ENCODE measurements at places on chromosomes 6 and 20. TPM values are rescaled to one million over a fixed set of nuclear protein-coding genes. Genes with fewer than 3 reads are reported as not detected.

The GID8 gene
- polyA plus RNA-seq = 31.0 TPM

- H3K4me1 ChIP-seq = no peaks in the 10 kb centered on the region
- no peak for DNase-seq
- no peaks in the 10 kb centered on the region for H3K36me3 ChIP-seq
Measured at GRCh38 chr6:170182093-170182780, 108.6 kb downstream of the DLL1 start.

DNA sequence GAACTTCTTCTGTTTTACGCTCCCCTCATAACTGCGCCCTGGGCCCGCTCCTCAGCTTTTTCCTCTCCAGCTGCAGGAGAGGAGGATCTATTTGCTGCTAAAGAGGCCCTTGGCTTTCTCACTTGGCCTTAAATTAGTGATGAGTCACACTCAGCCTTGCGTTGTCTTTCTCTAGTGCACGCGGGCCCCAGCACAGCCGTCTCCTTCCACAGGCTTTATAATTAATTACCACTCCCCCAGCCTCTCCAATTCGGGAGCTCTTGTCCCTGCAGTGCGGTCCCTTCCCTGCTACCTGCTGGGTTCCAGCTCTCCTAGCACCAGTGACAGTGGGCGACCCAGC, 25.2 kb downstream of the PACSIN1 start:
- H3K36me3 ChIP-seq = no peaks in the 10 kb centered on the region
- no peak overlapping the region for H3K4me3 ChIP-seq
- no peaks in the 10 kb centered on the region for H3K4me1 ChIP-seq
- no peaks in the 10 kb centered on the region for H3K27me3 ChIP-seq
- peak; percentile 21 for DNase-seq

- no peaks in the 10 kb centered on the region for H3K36me3 ChIP-seq
- no peaks in the 10 kb centered on the region for H3K27me3 ChIP-seq
- H3K27ac ChIP-seq = peak overlapping the region; percentile 24
- peaks cover 2% of the 10 kb centered on the region for H3K4me1 ChIP-seq
- peak; percentile 86 for DNase-seq
Measured at GRCh38 chr6:56370127-56370540, 122.8 kb upstream of the COL21A1 start.

DNA sequence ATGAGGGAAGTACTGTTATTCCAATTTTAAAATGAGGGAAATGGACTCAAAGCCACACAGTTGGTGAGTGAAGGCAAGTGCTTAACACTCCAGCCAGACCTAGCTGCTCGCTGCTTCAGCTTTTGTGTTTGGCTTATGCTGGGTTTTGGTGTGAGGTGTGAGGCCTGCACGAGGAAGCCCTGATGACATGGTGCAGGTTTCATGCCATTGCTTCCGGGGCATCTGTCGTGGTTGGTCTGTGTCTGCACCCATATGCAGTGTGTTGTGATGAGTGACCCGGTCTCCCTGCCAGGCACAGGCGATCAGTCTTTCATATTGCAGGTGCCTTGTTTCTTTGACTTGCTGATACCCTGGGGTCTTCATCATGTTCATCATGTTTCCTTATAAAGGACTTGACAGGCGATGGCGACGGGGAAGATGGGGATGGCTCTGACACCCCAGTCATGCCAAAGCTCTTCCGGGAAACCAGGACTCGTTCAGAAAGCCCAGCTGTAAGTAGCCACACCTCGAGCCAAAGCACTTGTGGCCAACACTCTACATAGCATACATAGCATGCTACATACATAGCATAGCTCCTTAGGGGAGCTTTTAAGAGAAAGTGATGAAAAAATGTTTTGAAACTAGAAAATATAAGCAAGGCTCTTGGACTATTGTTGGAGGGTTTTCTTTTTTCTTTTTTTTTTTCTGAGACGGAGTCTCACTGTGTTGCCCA, 22.3 kb downstream of the DNMT3B start:
- H3K36me3 ChIP-seq = no peaks in the 10 kb centered on the region
- H3K27me3 ChIP-seq = no peaks in the 10 kb centered on the region
- peaks cover 4% of the 10 kb centered on the region for H3K4me1 ChIP-seq
- no peak overlapping the region for H3K27ac ChIP-seq
- no peak overlapping the region for H3K4me3 ChIP-seq
- DNase-seq = no peak

DNA sequence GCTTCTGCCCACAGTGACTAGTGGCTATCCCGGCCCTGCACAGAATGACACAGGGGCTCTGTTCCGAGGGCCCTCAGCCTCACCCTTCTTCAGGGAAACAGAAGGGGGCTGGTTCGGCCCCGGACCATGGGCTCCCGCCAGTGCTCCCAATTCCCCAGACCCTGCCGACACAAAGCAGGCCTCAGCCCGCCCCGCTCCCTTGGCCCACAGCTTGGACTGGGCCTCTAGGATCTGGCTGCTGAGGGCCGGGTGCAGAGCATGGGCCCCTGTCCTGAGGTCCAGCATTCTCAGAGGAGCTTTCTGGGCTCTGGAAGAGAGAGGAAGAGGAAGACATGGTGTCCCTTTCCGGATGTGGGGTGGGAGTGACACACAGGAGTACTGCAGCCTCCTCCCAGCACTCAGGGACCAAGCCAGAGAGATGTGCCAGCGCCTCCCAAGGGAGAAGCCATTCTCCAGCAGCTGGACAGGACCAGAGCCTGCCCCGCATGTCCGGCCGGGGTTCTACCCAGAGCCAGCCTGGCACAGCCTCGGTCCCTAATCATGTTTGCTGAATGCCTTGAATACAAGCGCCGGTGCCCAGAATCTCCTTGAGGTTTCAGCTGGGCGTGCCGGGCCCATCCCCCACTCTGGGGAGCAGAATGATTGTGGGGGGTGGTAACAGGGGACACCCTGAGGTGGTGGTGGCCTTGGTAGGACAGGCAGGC, 23.9 kb downstream of the C20orf203 start:
- no peak for DNase-seq
- H3K4me3 ChIP-seq = no peak overlapping the region
- H3K36me3 ChIP-seq = no peaks in the 10 kb centered on the region
- H3K27me3 ChIP-seq = no peaks in the 10 kb centered on the region

DNA sequence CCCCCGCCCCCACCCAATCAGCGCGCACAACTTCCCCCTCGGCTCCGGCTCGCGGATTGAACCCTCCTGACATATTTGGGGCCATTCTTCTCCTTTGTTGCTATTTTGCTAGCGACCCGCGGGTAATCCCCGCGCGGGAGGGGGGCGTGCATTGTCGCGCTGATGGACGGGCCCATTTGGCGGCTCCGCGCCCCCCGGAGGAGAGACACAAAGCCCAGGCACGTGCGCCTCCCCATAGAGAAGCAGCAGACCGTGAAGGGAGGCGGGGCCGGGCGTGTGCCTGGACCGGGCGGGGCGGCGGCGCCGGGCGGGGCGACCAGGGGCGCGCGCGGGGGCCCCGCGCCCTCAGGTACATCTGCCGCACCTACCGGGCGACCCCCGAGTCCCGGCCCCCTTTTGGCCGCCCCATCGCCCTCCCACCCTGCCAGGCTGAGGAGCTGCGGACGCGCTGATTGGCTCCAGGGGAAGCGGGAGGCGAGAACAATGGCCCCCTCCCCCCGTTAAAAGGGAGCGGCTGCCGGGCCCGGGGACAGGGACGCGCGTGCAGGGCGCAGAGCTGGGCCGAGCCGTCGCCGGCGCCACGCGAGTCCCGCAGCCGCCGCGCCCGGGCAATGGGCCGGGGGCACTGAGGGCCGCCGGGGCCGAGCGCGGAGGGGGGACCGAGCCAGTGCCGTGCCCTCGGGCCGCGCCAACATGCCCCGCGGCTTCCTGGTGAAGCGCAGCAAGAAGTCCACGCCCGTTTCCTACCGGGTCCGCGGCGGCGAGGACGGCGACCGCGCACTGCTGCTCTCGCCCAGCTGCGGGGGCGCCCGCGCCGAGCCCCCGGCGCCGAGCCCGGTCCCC, at the start of gene INSM1:
INSM1 (plus strand) TSS at position 530 of the 843 bp plus-strand sequence; CDS start at position 694, 164 bp downstream.
- H3K27me3 ChIP-seq = peaks cover 77% of the 10 kb centered on the region
- peak within 1 kb of the TSS; percentile 35 for H3K4me3 ChIP-seq
- no peaks in the 10 kb centered on the region for H3K36me3 ChIP-seq
- peaks cover 2% of the 10 kb centered on the region for H3K4me1 ChIP-seq

- H3K27ac ChIP-seq = no peak overlapping the region
- no peaks in the 10 kb centered on the region for H3K36me3 ChIP-seq
- H3K27me3 ChIP-seq = no peaks in the 10 kb centered on the region
- peak; percentile 22 for DNase-seq
Measured at GRCh38 chr6:54481091-54481490, 172.8 kb downstream of the TINAG start.

DNA sequence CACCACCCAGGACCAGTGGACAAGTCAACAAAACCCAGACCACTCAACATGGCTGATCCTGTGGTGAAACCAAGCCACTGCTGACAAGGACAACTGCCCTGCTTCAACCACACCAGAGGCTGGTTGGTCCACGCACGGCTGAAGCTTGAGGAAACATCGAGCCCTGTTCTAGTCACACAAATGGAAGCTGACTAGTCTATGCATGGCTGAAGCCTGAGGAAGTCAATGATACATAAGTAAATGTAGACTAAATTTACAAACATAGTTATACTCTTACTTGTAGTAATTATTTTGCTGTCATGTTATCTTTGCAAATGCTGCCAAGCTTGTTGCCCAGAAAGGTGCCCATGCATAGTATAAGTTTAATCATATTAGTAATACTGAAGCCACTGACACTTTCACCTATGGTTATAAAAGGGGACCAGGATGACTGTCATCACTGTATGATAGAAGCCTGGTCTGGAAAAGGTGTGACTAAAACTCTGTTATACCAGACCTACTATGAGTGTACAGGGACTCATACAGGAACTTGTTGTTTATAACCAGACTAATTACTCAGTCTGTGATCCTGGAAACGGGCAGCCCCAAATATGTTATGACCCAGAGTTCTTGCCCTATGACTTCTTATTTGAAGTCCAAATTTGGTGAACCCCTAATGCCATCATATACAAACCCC, 5.6 kb downstream of the IL22RA2 start:
- H3K27me3 ChIP-seq = no peaks in the 10 kb centered on the region
- no peak for DNase-seq
- H3K4me3 ChIP-seq = no peak overlapping the region
- H3K4me1 ChIP-seq = no peaks in the 10 kb centered on the region
- H3K27ac ChIP-seq = no peak overlapping the region

The SMLR1 gene
- 18.1 TPM for polyA plus RNA-seq

DNA sequence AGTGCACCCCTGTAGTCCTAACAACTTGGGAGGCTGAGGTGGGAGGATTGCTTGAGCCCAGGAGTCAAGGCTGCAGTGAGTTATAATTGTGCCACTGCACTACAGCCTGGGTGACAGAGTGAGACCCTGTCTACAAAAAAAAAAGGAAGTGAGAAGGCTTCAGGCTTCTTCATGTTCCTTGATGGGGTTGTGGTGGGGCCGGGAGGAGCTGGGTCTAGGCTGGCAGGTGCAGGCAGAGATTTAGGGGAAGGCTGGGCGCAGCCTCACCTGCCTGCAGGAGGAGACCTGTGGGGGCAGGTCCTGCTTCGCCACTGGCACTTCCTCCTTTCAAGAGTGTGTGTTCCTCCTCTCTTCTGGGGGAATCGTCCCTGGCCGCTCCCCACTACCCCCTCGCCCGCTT, 63.9 kb downstream of the CHMP4B start:
- H3K4me3 ChIP-seq = no peak overlapping the region
- H3K27me3 ChIP-seq = no peaks in the 10 kb centered on the region
- no peaks in the 10 kb centered on the region for H3K4me1 ChIP-seq
- no peak for DNase-seq

- no peak overlapping the region for H3K27ac ChIP-seq
- DNase-seq = no peak
- no peak overlapping the region for H3K4me3 ChIP-seq
- no peaks in the 10 kb centered on the region for H3K27me3 ChIP-seq
- H3K36me3 ChIP-seq = no peaks in the 10 kb centered on the region
- peaks cover 21% of the 10 kb centered on the region for H3K4me1 ChIP-seq
Measured at GRCh38 chr6:52572536-52572935, 4.3 kb downstream of the TRAM2 start.
